Right ventricle myocardium superior (tissue), 1 donor: ENCODE measurements at places on chromosomes 5 and 9. TPM values are rescaled to one million over a fixed set of nuclear protein-coding genes. Genes with fewer than 3 reads are reported as not detected.

CEP72 gene
- total RNA-seq: 1.7 TPM

RANBP17 gene
- total RNA-seq: 2.9 TPM

CNTFR gene
- total RNA-seq: 7.8 TPM

SPATA9 gene
- not detected for total RNA-seq

PCDHB11 gene
- 0.73 TPM for total RNA-seq

SLC6A19 gene
- total RNA-seq: not detected

ANKRD20A1 gene
- total RNA-seq: 1.6 TPM

OCLN gene
- total RNA-seq: 2.0 TPM

RNF183 gene
- total RNA-seq: not detected

DNA sequence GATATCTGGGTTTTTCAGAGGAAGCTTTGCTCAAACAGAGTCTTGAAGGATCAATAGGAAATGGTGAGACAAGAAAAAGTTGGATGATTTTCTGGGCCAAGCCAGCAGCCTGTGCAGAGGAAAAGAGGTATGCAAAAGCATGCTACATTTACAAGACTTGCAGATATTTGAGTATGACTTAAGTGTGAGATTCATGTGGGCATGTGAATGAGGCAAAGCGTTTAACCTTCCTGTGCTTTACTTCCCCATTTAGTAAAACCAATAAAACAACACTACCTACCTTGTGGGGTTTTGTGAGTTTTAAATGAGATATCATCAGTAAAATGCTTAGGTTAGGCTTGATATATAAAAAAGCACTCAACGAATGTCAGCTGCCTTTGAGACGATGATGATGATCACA lies 58.1 kb downstream of the PIP5K1B start:
- no peak for DNase-seq

DNA sequence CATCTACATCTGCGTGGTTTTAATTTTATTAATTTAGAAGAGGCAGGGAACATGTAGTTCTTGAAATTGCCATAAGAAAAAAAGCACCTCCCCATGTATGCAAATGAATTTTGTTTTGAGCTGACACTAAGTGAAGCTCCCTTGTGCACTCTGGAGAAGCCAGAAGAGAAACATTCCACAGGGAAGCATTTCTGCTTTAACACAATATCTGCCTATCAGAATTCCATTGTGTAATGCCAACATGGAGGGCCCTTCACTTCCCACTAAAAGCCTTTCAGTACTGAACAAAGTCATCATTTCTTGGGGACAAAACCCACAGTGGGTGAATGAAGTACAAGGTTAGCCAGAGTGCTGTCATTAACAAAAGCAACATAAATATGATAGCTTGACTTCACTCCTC lies 59.7 kb downstream of the PRELID2 start:
- no peak for DNase-seq

DNA sequence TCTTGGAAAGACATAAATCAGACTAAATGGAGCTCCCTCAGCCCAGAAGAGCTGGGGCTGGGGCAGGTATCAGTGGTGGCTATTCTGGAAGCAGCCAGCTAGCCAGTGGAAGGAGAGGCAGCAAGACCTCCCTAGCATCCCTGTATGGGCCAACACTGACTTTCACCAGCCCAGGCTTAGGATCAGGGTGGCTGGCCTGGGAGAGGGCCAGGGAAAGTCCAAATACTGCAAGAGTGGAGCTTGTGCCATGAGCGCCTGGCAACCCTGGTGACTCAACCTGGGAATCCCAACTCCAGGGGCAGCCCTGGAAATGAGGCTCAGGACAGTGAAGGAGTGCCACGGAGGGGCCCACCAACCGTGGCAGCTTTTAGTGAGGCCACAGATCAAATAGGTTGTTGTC lies 7.6 kb upstream of the IRF1 start:
- DNase-seq: no peak

- DNase-seq: no peak
Observed at GRCh38 chr5:96347502-96348292, 85.4 kb downstream of the PCSK1 start.

- DNase-seq: no peak
Observed at GRCh38 chr5:153299891-153300290, 190.6 kb upstream of the GRIA1 start.

DNA sequence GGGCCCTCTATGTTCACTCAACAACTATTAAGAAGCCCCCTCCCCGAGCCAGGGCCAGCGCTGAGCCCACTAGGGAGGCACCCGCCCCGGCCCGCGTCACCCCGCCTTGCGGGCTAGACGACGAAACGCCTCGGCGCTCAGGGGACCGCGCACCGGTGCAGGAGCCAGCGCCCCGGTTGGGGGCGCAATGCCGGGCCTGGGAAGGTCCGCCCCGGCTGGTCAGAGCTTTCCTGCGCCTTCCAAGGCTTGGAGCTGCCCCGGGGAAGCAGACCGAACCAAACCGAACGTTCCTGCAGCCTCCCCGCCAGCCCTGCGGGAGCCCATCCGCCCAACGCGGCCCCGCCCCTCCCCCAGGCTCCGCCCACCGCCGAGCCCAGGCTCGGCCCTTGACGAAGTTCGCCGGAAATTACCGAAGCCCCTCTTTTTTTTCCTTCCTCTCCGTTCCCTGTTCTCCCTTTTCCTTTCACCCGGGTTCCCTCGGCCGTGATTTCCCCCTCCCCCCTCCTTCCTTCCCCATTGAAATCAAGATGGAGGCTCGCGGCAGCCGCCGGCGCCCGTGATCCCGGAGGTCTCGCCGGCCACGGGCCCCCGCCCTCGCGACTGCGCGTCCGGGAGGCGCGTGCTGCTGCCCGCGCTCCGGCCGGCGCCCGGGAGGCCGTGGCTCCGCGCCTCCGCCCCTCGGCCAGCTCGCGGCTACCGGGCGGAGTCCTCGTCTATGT lies at the start of gene TRIO:
Gene TRIO (plus strand): TSS at position 516 of the 719 bp plus-strand sequence. CDS start 384 bp downstream, outside the sequence.
- DNase-seq: peak; percentile 93

DNA sequence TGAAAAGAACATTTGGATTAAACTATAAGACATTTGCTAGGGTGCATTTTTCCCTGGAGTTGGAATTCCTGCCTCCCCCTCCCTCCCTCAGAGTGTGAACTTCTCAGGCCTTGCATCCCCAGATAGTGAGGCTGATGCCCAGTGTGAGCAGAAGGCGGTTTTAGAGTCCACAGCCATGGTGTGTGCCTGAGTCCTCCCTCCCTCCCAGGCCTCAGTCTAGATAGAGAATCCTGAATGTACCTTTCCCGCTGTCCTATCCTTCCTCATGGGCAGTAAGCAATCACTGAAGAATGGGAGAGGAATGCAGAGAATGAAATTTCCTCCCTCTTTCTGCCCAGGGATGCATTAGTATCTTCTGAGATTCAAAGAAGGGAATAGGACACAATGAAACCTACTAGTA lies 108.5 kb downstream of the RASGRF2 start:
- DNase-seq: no peak

DNA sequence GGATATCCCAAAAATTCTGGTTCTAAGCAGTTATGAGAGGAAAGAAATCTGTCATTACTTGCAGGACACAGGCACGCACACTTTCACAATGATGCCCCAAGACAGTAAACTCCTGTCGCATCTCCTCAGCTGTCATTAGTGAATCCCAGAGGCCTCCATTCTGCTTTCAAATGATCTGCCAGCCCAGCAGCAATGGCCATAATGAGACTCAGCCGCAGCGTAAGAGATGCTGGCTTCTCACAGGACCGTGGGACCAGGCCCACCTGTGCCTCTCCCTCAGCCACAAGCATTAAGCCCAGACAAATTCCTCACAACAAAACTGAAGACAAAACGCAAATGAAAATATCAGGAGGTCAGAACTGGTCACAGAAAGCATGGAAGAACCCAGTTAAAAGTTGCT lies 98.0 kb upstream of the VLDLR start:
- DNase-seq: no peak

- no peak for DNase-seq
Observed at GRCh38 chr9:127569886-127570401, 42.1 kb upstream of the STXBP1 start.

- no peak for DNase-seq
Observed at GRCh38 chr9:132879457-132880323, 992 bp downstream of the SPACA9 start.

DNA sequence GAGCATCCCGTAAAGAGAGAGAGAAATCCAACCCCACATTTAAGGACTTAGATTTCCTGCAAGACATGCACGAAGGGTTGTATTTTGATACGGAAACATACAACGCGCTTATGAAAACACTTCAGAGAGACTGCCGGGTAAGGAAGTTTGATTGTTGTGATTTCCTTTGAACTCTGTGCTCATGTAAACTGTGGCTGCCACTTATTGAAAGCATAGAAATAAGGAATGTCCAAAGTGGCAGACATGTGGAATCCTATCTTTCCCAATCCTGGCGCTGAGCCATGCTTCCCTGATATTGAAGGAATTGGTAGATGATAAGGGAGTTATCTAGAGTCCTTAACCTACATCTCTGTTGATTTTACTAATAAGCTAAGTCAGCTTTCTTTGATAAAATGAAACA lies 119.4 kb downstream of the PRKACG start:
- DNase-seq: no peak

DNA sequence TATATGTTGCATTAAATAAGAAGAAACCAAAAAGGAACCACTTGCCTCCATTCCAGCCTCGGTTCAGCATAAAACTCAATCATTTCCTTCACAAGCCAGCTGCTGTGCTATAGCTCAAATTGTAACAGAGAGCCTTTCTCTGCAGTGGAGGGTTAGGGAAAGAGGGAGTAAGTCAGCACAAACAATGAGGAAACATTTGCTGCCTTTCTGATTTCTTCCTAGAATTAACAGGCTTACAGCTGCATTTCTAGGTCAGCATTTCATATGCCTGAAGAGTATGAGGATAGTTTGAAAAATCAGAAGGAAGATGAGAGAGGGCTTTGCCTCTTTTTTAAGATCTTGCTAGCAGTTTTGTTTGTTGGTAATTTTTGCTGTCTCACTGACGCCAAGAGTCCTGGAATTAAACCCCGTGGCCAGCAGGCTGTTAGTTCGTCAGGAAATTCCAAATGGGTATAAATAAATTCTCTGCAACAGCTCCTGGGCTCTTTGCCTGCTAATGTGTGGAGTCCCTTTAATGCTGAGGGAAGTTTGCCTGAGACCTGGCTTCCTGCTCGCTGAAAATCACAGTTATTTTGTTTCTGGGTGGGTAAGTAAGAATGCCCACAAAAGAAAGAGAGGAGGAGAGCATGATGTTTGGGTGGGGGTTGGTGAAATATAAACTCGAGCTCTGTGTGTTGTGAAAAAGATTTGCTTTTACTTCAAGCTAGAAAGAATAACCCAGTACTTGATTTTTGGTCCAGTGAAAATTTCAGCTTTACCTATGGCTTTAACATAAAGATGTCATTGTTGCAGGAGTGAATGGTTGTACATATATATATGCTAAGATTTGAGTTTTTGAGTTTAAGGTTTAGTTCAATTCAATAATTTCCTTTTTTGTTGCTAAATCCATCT lies 148.1 kb upstream of the DMRT1 start:
- no peak for DNase-seq

- no peak for DNase-seq
Observed at GRCh38 chr9:135402048-135402738, 77.4 kb upstream of the PPP1R26 start.

- no peak for DNase-seq
Observed at GRCh38 chr5:34652466-34652865, 3.7 kb upstream of the RAI14 start.

- DNase-seq: no peak
Observed at GRCh38 chr9:12680757-12681156, 12.4 kb upstream of the TYRP1 start.

- DNase-seq: no peak
Observed at GRCh38 chr9:69140123-69140735, 33.8 kb upstream of the TJP2 start.

DNA sequence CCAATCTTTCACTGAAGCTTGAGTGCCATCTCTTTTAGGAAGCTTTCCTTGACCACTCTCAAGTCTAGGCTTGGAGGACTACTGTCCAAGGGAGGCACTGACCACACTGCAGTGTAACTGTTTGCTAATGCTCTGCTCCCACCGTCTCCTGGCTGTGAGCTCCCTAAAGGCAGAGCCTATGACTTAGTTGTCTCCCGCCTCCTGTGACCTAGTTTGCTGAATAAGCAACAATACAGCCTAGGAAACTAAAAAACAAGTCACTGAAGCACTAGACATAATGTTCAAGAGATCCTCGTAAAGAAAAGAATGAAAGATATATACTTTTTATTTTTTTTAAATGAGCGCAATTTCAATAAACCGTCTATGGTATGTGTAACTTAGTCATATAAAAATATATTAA lies 31.4 kb downstream of the LIX1 start:
- no peak for DNase-seq

GRCh38 chr5:6636293-6636692 lies 3.1 kb downstream of the SRD5A1 start:
- no peak for DNase-seq

DNA sequence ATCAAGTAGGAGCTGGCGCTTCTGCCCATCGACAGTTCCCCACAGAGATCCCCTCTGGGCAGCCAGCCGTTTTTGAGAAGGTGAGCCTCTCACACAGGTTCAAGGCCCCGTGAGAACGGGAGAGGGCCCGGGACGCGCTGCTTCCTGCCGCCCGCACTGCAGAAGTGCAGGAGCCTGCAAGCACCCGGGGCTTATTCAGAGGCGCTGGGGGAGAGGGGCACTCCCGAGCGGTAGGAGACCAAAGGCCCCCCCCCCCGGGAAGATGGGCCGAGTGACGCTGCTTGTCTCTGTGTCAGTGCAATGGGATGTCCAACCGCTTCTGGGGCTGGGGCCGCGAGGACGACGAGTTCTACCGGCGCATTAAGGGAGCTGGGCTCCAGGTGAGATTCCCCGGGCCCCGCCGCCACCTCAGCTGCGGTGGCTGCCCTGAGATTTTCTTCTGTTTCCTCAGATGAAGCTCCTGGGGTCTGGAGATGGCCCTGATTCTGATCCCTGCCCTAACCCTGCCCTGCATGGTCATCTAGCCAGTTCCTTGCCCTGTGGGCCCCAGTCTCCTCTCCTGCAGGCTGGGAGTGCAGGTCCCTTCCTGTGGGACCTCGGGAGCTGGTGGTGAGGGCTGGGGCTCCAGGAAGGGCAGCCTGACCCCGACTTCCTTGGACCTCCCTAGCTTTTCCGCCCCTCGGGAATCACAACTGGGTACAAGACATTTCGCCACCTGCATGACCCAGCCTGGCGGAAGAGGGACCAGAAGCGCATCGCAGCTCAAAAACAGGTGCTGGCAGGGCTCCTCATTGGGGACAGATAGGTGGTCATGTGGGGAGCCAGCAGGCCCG lies 8.5 kb downstream of the B4GALT7 start:
- no peak for DNase-seq

DNA sequence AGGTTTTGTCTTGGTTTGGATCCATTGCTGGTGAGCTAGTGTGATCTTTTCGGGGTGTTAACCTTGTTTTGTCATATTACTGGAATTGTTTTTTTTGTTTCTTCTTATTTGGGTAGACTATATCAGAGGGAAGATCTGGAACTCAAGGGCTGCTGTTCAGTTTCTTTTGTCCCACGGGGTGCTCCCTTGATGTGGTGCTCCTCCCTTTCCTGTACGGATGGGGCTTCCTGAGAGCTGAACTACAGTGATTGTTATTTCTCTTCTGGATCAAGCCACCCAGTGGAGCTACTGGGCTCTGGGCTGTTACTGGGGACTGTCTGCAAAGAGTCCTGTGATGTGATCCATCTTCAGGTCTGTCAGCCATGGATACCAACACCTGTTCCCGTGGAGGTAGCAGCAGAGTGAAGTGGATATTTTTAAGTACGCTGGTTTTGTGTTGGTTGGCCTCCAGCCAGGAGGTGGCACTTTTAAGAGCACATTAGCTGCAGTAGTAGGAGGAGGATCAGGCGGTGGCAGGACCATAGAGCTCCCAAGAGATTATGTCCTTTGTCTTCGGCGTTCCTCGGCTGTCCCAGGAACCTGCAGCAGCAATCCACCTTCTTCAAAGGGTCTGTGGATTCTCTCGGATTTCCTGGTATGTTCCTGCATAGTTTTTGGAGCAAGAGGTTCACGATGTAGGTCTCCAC lies 27.2 kb downstream of the SCAMP1 start:
- DNase-seq: no peak
